ENCODE measurements at places on chromosomes 16 and 17.

GRCh38 chr16:80317599-80318037 is 223.2 kb upstream of the DYNLRB2 start:
- no peak for DNase-seq

DNA sequence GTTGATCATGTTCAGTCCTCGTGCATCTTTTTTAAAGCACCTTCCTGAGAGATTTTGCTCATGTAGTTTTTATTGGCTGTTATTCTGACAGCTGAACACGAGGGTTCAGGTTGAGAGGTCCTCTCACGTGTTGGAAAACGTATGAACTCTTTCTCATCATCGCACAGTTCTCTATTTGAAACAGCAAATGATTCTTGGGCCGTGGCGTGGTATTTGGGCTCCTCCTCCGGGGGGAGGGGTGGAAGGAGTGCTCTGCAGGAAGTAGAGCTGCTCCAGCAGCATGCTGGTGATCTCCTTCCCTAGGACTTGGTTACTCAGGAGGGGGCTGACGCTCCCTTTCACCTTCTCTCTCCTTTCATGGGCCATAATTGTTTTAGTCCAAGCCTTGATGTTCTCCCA is 70.4 kb downstream of the KSR1 start:
- peak; percentile 46 for DNase-seq

- DNase-seq = no peak
These were observed 17.9 kb downstream of the WWOX start for GRCh38 chr16:78117391-78117790.

GRCh38 chr16:58170223-58170622 is 27.7 kb downstream of the CSNK2A2 start:
- DNase-seq = no peak

DNA sequence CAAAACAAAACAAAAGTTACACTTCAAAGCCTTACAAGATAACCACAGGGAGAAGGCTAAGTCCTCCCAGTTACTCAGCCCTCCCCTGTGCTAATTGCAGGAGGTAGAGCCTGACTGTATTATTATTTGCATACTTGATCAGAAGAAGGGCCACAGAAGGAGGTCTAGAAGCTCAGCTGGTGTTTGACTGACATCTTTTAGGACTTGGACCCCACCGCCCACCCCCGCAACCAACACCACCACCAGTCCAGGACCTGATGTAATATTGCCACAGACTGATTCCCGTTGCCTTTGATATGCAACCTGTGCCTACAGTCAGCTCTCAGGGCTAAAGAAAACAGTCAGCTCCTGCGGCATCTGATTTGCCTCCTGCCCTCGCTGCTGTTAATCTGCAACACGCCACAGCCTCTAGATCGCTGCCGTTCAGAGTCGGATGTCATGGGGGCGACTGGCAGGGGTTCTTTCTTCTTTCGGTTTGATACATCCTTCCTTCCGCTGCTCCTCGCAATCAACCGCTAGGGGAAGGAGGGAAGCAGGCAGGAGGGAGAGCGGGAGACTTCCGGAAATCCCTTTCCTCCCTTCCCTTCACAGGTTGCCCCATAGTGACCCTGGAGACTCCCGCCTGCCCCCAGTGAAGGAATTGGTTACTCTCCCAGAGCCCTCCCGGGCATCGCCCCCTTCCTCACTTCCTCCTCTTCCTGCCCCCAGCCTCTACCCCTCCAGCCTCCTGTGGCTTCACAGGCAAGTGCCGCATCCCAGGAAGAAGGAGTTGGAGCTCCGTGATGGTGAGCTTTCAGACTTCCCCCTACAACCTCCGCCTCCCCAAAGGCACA is 90.5 kb upstream of the SOX9 start:
- peak; percentile 75 for DNase-seq

- no peak for DNase-seq
These were observed 491 bp downstream of the USP7 start for GRCh38 chr16:8963010-8963820.

DNA sequence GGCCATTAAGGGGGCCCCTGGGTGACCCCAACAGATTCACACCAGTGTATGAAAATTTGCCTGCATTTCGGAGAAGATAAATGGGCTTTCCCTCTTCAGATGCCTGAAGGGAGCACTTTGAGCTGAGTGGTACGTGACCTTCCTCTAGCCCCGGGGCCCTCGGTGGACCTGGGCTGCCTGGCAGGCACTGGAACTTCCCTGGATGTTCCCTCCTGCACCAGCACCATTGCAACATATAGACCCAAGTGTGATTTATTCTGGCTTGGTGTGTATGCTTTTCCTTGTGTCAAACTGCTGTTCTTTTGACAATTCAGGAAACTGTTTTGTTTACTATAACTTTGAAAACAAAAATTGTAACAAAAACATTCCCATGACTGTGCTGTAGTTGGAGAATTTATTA is 93.8 kb downstream of the TNFRSF13B start:
- no peak for DNase-seq

DNA sequence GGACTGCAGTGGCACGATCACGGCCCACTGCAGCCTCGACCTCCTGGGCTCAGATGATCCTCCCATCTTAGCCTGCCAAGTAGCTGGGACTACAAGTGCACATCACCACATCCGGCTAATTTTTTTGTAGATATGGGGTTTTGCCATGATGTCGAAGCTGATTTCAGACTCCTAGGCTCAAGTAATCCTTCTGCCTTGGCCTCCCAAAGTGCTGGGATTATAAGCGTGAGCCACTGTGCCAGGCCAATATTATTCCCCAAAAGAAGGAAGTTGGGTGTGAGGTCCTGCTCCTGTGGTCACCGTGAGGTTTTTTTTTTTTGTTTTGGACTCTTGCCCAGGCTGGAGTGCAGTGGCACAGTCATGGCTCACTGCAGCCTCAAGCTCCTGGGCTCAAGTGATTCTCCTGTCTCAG is 1.5 kb downstream of the AMZ2 start:
- no peak for DNase-seq

DNA sequence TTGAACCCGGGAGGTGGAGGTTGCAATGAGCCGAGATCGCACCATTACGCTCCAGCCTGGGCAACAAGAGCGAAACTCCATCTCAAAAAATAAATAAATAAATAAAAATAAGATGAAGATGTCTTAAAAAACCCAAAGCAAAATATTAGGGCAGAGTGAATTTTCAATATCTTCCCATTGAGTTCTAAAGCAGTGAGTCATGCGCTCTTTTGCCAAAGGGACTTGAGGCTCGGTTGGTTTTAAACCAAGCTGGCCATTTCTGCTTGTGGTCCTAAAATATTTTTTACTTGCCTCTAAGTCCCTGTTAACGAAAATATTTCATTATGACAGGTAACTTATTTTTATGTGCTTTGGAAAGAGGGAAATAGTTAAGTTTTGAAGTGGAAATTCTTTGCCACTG is 4.7 kb downstream of the PAFAH1B1 start:
- DNase-seq = peak; percentile 58

- peak; percentile 10 for DNase-seq
These were observed 17.4 kb upstream of the BRD7 start for GRCh38 chr16:50386139-50386538.

DNA sequence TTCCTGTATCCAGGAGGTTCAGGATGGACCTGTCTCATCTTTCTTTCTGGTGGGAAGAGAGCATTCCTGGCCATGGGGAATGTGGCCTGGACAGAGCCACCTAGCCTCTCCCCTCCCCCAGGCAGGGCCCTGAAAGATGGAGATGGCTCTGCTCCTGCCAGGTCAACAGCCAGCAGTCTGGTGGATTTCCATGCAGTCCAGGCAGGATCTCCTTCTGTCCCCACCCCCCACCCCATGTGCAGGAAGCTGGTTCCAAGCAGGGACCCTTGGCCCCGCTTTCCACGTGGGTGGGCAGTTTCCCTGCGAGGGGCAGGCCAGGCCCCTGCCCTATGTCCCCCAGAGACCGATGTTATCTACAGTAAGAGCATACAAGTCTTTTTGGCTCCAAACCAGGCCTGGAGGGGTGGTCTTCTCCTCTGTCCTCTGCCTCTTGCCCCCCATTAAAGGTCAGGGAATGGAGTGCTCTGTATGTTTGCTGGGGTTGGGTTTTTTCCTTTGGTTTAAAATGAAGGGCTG is 240.5 kb downstream of the SEC14L1 start:
- DNase-seq = no peak

- no peak for DNase-seq
These were observed 116.6 kb downstream of the IRF8 start for GRCh38 chr16:86015606-86016005.

DNA sequence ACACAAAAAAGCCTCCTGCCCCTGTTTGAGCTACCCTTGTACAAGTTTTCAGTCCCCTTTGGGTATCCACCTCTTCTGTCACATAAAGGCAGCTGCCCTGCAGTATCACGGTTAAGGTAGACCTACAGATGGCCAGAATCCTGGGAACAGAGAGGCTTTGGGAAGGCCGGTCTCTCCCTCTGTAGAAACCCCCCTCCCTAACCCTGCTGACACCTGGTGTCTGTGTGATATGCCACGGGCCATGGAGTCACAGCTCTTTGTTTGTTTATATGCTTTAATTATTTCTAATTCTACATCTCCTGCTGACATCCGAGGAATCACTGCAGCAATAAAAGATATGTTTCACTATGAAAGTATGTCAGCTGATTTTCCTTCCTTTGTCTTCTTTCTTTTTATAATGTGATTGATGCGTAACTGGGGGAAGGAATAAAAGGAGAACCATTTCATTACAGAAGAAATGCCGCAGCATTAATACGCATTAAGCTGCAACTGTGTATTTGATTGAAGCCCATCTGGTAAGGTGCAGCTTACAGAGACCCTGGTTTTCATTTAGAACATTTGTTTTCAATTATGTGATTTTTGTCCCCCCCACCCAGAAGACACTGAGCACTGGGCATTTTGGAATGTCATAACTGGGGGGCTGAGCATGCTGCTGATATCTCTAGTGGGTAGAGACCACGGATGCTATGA is 142.1 kb downstream of the SLC39A11 start:
- peak; percentile 19 for DNase-seq

DNA sequence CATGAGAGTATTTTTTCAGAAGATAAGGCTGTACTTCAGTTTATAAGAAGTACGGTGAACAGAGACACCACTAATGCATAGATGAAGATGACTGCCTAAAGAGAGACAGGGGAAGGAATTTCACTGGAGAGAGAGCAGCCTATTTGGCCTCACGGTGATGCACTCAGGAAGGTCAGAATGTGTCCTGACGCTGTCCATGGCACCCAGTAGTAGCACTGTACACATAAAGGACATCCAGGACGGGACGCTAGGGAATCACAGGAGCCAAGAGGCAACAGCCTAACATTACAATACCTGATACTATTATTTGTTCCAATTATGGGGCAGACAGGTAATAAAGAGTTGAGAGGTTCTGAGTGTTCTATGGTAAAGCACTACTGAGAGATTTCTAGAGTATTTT is 24.9 kb upstream of the LRRC37A start:
- DNase-seq = no peak

GRCh38 chr17:36665417-36665816 is 64.0 kb downstream of the MRM1 start:
- no peak for DNase-seq

DNA sequence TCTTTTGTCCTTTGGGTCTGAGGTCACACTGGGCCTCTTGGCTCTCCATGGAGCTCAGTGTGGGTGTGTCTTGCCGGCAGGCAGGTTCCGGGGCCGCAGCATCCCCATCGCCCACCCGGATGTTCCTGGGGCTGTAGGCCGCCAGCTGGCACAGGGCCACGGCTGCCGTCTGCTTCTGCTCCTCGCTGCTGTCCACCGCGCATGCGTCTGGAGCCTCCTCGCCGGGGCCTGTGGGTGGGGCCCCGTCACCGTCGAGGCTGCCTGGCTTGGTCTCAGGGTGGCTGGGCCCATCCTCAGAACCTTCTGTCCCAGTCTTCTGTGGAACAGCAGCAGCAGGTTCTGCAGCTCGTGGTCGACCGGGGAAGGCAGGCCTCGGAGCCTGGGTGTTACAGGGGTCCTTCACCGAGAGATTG is 9.6 kb downstream of the ZNF750 start:
- no peak for DNase-seq

GRCh38 chr16:78552106-78552675 is 452.7 kb downstream of the WWOX start:
- DNase-seq = no peak

- no peak for DNase-seq
These were observed 56.4 kb downstream of the ZNF18 start for GRCh38 chr17:11940904-11941303.

- no peak for DNase-seq
These were observed 105.1 kb upstream of the METRNL start for GRCh38 chr17:82974136-82974952.

DNA sequence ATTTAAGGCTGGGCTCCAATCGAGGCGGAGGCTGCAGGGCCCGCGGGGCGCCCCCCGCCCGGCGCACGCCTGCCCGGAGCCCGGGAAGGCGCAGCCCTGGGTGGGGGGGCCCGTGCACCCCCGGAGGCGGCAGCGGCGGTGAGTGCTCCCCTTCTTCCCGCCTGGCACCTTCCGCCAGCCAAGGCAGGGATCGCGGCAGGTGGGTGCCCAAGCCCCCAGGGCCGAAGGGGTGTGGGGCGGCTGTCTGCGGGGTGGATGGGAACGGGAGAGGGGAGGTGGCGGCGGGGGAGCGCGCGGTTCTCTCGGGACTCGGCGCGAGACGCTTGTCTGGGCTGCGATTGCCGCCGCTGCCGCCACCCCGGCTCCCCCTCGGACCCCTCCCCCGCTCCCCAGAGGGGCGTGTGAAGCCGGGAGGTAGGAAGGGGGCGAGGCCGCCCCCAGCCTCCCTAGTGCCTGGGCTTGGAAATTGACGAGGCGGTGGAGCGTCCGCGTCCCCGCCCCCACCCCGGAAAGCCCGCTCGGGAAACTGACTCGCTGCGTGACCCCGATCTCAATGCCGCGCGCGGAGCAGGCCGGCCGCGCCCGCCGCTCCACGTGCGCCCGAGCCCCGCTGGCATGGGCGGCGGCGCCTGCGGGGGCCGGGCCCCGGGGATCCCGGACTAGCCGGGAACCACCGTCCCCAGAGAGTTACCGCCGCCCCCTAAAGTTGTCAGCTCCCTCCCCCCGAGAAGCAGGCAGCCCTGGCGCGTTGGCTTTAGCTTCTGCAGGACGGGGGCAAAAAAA is 231.5 kb downstream of the MRTFB start:
- peak; percentile 39 for DNase-seq
